ENCODE measurements at places on chromosomes 6 and 20.

GRCh38 chr6:56649053-56649769 lies 6.5 kb upstream of the DST start:
- peak; percentile 72 for DNase-seq

GRCh38 chr6:149888659-149889058 lies 9.3 kb downstream of the RAET1E start:
- peak; percentile 60 for DNase-seq

DNA sequence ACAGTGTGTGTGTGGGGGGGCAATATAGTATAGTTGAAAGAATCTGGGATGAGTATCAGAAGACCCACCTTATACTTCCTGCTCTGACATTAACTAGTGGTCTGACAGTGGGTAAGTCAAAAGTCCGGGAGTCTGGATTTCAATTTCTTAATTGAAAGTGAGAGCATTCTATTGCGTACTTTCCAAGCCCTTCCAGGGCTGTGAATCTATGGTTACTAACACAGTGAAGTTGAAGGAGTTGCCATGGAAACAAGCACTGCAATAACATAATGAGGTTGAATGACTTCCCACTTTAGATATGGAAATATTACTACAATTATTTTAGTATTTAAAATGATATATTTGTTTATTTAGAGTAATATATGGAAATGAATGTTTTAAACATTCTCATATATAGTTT lies 80.2 kb downstream of the MLIP start:
- DNase-seq = peak; percentile 44

GRCh38 chr6:14981960-14982359 lies 263.9 kb upstream of the JARID2 start:
- no peak for DNase-seq

- no peak for DNase-seq
These were observed 71.4 kb downstream of the SOBP start for GRCh38 chr6:107561306-107561705.

- no peak for DNase-seq
These were observed 45.1 kb upstream of the PNRC1 start for GRCh38 chr6:89035252-89036101.

GRCh38 chr6:33807606-33808005 lies 3.8 kb upstream of the MLN start:
- no peak for DNase-seq

DNA sequence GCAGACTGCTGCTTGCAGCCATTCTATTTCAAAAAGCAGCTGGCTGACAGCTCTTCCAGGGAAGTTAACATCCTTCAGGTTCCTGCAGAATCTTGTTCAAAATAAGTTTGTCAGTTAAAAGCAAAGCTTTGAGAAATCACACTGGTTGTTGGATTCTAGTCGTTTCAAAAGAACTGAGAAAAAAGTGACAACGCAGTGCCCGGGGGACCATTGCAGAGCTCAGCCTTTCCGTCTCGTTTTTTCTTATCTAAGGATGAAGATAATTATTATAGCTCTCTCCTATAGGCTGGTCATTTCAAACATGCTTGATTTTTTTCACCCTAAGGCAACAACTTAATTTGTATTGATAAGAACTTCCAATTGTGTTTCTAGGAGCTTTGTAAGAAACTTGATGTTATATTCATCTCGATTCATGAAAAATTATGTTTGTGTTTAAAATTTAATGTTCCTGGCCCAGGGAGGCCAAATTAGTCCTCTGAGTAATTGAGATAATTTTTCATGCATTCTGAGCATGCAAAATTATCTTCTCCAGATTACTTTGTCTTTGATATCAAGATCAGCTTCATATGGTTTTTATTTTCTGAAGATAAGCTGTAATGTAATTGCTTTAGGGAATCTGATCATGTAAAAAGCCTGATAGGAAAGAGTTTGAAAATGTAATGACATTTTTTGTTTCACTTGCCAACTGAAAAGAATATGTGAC lies 58.4 kb downstream of the SNAP25 start:
- DNase-seq = no peak

GRCh38 chr6:5506149-5506548 lies 244.8 kb downstream of the FARS2 start:
- DNase-seq = no peak

GRCh38 chr20:35954907-35955251 lies 577 bp upstream of the SCAND1 start:
- no peak for DNase-seq

DNA sequence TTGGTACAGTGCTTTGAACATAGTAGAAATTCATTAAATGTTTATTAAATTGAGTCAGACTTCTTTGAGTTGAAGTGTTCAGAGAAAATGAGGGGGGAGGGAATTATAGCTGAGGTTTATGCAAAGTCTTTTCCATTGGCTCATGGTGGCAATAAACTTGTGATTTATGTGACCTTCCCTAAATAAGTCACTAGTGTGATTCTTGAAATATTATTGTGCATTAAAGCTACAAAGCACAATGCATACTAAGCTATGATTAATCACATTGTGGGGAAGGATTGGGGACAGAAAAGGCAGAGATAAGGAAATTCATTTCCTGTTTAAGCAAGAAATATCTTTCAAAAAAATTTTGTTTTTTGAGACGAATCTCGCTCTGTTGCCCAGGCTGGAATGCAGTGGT lies 877.5 kb downstream of the TFAP2A start:
- DNase-seq = no peak

DNA sequence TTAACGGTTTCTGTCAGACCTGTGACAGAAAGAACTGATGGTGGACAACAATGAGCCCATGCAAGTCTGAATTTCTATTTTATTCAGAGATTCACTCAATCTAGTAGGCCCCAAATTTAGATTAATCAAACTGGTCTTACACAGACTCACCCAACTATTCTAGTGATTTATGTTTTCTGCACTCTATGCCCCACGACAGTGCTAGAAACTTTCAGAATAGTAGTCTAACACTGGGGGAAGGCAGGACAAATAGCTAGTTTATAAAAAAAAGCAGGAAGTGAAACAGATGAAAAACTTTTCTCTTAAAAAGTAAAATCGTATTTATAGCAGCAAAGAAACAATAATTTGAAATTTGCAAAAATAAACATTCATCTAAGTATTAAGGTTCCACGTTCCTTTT lies 5.0 kb downstream of the TCP11 start:
- no peak for DNase-seq

- DNase-seq = no peak
These were observed 24.1 kb upstream of the RPS6KA2 start for GRCh38 chr6:166650824-166651807.

- no peak for DNase-seq
These were observed 17.3 kb downstream of the FARS2 start for GRCh38 chr6:5278565-5279120.

DNA sequence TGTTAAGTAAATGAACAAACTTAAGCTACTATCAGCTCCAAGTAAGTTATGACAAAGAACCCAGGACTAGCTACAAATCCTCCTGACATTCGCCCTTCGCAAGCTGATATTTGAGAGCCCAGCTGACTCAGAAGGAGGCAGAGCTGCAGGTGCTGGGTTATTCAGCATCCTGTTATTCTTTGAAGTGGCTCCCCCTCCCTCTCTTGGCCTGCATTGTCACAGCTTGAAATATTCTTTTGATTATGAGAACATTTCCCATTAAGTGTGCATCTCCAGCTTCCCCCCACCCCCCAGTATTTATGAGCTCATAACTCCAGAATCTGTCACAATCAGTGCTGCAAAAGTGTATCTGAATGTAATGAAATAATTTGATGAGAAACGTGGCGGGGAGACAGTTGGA lies 78.8 kb upstream of the RALY start:
- peak; percentile 89 for DNase-seq
